ENCODE measurements at places on chromosomes 2 and 18.

GRCh38 chr2:179876266-179876665 is 14.9 kb upstream of the ZNF385B start:
- DNase-seq: no peak

- no peak for DNase-seq
Measured at GRCh38 chr2:40173276-40173675, 278.6 kb downstream of the SLC8A1 start.

DNA sequence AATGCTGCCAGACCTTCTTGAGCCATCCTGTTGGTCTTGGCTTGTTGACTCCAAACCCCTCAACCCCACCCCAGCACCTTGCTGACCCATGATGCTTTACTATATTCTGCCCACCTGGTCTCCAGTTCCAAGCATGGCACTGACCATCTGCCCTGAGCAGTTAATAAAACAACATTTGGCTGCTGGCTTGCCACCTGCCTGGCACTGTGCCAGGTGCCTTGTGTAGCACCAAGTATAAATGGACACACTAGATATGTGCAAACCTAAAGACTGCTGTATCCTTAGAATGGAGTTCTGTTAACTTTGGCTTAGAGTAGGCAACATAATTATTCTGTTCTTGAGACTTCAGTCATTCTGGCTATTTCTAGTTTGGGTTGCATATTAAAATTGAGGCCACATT is 91.4 kb downstream of the ACSL3 start:
- DNase-seq: no peak

DNA sequence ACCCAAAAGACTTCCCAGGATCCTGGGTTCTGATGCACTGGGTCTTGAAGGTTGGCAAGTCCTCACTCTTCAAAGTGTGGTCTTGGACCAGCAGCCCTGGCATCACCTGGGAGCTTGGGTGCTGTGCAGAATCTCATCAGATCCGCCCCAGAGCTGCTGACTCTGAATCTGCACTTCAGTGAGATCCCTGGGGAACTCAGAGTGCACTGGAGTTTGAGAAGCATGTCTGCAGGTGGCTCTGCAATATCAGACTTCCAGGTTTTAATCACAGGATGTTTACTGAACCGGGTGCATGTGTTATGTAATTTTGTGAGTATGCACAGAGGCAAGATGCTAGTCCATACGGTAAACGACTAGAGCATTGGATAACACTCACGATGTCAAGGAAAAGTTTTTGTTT is 58.0 kb upstream of the BOD1L2 start:
- DNase-seq: no peak

DNA sequence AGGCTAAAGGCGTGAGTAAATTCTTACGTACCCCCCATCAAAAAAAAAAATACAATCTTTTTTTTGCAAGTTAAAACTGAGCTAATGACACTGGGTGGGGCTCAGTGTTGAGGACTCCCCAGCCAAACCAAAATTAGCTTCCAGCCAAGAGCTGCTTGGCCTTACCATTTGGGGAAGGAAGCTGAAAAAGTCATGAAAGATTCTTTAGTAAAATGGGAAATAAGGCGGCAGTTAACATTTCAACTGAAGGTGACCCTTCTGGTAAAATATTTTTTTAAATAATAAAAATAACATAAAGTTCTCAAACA is 16.4 kb downstream of the SMAD7 start:
- no peak for DNase-seq
